ENCODE measurements at places on chromosomes 1 and 21.

DNA sequence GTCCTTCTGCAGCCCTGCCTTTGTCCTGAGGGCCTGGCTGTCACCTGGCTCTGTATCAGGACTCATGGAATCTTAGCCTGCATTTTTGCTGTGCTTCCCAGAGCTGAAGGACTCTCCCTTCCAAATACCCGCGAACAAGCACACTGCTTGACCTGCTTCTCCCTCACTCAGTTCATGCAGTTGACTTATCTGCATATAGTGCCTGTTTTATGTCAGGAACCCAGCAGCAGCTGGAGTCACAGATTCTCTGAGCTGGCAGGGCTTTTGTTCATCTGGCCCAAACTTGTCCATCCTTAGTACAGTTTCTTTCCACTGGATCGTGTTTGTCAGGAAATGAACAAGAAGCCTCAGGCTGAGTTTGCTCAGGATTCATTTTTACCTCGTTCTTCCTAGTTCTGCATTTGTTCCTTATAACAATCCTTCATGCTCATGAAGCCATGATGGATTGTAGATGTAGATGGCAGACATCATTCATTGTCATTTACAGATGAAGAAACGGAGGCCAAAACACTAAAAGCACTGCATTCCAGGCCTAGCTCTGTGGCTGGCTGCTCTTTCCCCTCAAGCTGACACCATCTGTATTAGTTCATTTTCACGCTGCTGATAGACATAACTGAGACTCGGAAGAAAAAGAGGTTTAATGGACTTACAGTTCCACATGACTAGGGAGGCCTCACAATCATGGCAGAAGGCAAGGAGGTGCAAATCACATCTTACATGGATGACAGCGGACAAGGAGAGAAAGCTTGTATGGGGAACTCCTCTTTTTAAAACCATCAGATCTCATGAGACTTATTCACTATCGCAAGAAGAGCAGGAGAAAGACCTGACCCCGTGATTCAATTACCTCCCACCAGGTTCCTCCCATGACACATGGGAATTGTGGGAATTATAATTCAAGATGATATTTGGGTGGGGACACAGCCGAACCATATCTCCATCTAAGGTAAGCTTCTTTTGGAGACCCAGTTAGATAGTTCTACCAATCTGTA lies 150.9 kb downstream of the HIVEP3 start:
- DNase-seq: no peak

DNA sequence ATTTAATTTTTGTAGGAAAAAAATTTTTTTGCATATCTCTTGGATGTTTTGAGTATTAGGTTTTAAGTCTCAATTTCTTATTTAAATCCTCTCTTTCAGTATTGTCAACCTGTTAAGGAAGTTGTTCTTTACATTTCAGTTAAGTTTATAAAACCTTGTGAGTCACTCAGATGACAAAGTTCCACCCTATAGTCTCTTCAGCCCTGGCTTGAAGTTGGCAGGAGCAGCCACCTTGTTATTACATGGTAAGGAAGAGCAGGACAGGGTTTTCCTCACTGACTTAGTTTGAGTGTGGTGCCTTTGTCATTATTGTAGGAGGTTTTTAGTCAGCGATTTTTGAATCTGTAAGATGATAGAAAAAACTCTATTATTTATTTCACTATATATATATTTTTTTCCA lies 2143.9 kb downstream of the MRPL39 start:
- DNase-seq: no peak

- no peak for DNase-seq
Measured at GRCh38 chr1:54290506-54291184, 90.7 kb downstream of the MRPL37 start.

DNA sequence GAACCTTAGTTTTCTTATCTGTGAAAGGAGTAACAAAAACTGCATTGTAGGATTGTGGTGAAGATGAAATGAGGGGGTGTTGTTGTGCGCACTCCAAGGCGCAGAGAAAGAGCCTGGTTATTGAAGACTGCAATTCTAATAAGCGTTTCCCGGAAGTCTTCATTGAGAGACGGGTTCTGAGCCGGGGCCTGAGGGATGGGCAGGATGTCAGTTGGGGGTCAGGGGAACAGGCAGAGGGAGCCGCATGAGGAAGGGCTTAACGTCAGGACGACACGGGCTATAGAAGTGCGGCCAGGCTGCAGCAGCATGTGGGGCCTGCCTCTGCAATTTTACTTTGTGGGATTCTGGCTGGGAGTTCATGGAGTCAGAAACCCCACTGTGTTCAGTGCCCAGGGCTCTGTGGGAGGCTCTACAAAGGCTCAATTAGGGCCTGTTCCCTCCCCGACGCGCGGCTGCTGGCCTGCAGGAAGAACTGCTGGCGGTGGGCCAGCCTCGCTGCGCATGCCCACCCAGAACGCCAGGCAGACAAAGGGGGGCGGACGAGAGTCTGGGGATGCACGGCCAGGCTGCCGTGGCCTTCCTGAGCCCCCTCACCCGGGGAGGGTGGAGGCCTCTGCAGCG lies 20.7 kb downstream of the TRIM62 start:
- no peak for DNase-seq

- DNase-seq: no peak
Measured at GRCh38 chr1:47931395-47931794, 65.8 kb downstream of the TRABD2B start.

DNA sequence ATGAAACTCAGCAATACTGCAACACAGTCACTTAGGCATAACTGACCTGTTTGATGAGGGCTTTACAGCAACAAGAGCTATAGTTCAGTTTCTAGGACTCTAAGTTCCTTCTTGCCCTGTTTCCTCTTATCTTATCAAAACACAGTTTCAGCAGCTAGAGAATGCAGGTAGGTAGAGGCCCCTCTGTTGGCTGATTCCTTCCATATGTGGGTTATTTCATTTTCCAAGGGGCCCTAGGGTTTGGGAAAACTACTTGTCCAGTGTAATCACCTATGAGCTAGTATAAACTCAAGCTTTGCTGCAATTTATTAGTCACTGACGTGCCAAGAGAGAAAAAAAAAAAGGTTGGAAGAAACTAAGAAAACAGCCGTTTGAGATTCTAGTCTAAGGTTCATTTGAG lies 607.7 kb upstream of the USP24 start:
- DNase-seq: no peak

- DNase-seq: no peak
Measured at GRCh38 chr1:21313203-21313885, 23.1 kb upstream of the ECE1 start.

DNA sequence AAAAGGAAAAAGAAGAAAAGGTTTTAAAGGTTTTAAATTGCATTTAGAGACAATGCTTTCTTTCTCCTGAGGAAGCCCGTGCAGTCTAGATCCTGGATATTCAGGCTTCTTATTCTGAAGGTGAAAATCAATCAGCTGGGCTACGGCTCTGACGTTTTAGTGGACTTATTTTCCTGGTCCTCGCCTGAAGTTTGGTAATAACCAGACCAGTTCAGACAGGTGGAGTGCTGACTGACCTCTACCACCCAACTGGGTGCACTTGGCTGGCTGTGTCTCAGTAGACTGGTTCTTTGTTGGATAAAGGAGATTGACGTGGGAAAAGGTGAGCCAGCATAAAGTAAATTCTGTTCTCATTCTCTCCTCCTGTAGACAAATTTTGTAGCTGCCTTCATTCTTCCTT lies 7.2 kb upstream of the ATP1A1 start:
- no peak for DNase-seq

- DNase-seq: no peak
Measured at GRCh38 chr1:213164561-213164960, 113.5 kb downstream of the RPS6KC1 start.

DNA sequence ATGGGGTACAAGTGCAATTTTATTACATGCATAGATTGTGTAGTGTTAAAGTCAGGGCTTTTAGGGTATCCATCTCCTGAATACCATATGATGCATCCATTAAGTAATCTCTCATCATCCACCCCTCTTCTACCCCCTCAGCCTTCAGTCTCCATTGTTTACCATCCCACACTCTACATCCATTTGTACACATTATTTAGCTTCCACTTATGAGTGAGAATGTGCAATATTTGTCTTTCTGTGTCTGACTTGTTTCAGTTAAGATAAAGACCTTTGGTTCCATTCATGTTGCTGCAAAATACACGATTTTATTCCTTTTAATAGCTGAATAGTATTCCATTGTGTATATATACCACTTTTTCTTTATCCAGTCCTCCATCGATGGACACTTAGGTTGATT lies 222.5 kb upstream of the USP24 start:
- no peak for DNase-seq

DNA sequence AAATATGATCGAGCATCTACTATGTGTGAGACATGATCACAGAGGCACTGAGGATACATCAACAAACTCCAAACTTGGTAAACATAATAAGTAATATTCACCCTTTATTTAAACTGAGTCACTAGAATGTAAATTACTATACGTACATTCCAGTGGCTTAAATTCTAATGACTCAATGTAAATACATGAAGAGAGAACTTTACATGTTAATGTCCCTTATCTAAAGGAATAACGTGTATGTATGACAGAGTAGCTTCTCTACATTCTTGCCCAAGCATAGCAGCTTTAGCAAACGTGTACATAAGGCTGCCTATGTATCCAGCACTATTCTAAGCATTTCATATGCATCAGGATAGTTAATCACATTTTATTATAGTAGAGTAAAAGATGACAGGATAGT lies 111.8 kb upstream of the CYYR1 start:
- DNase-seq: no peak

GRCh38 chr1:36994868-36995267 lies 39.4 kb downstream of the GRIK3 start:
- no peak for DNase-seq

- no peak for DNase-seq
Measured at GRCh38 chr1:52684545-52684944, 13.6 kb downstream of the COA7 start.

GRCh38 chr1:116794371-116794770 lies 40.1 kb downstream of the CD2 start:
- DNase-seq: no peak

GRCh38 chr21:17900281-17900989 lies 81.3 kb upstream of the C21orf91 start:
- DNase-seq: no peak

DNA sequence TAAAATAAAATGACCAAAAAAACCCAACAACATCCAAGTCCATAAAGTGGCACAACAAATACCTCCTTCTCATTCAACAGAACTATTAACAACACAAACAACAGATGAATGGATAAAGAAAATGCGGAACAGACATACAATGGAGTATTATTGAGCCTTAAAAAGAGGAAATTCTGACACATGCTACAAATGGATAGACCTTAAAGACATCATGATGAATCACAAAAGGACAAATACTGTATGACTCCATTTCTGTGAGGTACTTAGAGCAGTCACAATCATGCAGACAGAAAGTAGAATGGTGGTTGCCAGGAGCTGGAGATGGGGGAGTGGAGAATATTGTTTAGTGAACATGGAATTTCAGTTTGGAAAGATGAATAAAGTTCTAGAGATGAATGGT lies 42.6 kb downstream of the EYA3 start:
- DNase-seq: no peak

DNA sequence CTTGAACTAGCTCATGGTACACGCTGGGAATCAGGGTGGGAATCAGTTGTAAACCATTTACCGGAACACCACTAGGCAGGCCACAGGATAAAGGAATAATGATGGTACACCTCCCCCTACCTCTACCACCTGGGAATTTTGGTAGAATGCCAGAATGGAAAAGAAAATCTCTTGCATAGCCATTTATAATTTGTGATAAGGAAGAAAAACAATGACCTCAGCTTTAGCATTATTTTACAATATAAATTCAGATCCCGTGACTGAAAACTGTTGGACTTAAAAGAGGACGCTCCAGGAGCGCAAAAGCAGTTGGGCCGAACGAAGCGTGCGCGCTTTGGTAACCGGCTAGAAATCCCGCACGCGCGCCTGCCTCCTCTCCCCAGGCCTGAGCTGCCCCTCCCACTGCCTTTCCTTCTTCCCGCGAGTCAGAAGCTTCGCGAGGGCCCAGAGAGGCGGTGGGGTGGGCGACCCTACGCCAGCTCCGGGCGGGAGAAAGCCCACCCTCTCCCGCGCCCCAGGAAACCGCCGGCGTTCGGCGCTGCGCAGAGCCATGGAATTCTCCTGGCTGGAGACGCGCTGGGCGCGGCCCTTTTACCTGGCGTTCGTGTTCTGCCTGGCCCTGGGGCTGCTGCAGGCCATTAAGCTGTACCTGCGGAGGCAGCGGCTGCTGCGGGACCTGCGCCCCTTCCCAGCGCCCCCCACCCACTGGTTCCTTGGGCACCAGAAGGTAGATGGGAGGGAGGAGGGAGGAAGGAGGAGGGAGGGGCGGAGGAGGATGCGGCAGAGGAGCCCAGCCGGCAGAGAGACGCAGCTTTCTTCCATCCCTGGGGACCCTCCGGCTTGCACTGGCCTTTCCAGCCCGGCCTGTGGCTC lies at the start of gene CYP4X1:
TSS of gene CYP4X1 (plus strand) at position 402 of the 873 bp plus-strand sequence. CDS start at position 551, 149 bp downstream.
- DNase-seq: no peak

DNA sequence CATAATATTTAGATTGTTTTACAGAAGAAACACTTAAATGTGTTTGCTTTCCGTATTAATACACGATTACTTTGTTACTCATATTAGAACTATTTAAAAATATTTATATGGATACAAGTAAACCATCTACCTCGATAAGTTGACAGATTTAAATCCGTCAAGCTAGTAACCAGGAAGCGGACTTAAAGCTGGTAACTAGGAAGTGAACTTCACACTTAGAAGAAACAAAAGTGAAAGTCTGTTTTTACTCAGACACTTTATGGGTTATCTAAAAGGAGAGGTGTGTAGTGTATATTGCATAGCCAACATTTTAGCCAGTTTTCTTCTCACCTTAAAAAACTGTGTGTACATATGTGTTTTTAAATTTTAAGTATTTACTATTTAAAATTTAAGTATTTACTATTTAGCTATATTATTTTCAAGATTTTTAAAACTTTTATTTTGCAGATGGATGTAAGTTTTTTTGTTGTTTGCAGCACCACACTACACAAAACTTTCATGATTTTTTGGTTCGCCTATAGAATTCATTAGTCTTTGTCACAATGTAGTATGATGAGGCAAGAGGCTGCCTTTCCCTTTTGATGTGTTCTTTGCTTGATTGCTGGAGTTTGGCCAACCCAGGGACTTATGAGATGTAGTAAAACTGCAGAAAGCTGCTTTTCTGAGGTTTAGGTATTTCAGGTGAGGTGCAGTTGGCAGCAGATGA lies 2.7 kb downstream of the USP25 start:
- DNase-seq: peak; percentile 75

DNA sequence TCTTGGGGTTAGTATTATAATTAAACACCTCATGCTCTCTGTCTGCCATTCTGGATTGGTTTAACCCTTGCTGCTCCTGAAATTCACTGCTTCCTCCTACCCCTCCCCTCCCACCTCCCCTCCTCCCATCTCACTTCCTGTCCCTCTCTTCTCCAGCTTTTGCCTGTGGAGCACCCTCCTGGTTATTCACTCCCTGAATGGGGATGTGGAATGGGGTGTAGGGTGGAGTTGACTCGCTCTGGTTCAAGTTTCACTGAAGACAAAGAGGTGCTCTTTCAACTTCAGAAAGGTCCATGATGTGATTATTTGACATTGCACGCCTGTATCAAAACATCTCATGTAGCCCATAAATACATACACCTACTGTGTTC lies 160.5 kb downstream of the PLXNA2 start:
- DNase-seq: no peak

- no peak for DNase-seq
Measured at GRCh38 chr1:29269382-29269781, 33.1 kb downstream of the PTPRU start.
